Heart right ventricle (tissue), 16 donors: ENCODE measurements at places on chromosomes 13 and 19. TPM values are rescaled to one million over a fixed set of nuclear protein-coding genes. Genes with fewer than 3 reads are reported as not detected.

- DNase-seq = peak; percentile 71
Measured at GRCh38 chr13:110126391-110126961, 180.5 kb downstream of the COL4A1 start.

DNA sequence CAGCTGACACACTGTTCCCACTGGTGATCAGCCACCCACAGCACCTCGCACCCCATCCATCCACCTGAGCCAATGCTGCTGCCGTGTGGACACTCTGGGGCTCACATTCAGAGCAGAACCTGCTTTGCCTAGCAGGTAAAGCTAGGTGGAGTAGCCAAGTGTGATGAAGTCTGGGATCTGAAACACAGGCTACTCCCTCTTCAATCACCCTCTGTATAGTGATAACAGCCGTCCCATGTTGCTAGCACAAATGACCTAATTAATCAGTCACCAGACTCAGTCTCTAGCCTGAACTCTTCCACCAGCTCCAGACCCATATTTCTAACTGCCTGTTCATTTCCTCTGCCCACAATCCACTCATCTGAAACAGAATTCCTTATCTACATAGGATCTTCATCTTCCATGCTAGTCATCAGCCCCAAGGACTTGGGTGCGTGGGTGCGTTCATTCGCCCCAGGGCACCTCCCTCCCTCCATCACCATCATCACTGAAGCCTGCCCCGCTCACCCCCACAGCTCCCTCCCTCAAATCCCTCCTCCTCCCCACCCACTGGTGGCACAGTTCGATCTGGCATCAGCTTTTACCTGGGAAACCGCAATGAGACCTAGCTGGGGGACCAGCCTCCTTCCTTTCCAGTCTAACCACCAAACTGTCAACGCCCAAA lies 19.8 kb downstream of the STK24 start:
- DNase-seq = no peak

GRCh38 chr13:93700115-93700514 lies 473.5 kb downstream of the GPC6 start:
- no peak for DNase-seq

- no peak for DNase-seq
Measured at GRCh38 chr19:1399079-1399478, 2.3 kb downstream of the GAMT start.

DNA sequence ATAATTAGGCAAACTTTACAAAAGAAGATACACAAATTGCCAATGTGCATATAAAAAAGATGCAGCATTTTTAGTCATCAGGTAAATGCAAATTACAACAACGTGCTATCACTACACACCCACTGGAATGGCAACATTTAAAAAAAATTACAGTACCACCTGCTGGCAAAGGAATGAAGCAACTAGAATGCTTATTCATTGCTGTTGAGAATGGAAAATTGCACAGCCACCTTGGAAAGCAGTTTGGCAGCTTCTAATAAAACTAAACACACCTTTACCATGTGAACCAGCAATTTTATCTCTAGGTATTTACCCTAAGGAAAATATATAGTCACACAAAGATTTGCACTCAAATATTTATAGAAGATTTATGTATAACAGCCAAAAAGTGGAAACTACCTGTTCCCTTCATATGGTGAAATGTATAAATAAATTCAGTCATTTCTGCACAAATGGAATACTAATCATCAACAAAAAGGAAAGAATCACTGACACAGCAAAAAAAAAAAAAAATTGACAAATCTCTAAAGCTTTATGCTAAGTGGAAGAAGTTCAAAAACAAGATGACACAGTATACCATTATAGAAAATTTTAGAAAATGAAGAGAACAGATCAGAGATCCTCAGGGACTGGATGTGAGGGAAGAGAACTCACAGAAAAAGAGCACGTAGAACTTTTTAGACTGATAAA lies 30.3 kb downstream of the OXGR1 start:
- DNase-seq = no peak

- DNase-seq = no peak
Measured at GRCh38 chr13:43389573-43389972, 366.2 kb downstream of the DNAJC15 start.

- no peak for DNase-seq
Measured at GRCh38 chr13:88627071-88627470, 955.9 kb downstream of the SLITRK5 start.

The SIGLEC5 gene
- 0.55 TPM for total RNA-seq
